ENCODE measurements at places on chromosomes 5 and 9.

DNA sequence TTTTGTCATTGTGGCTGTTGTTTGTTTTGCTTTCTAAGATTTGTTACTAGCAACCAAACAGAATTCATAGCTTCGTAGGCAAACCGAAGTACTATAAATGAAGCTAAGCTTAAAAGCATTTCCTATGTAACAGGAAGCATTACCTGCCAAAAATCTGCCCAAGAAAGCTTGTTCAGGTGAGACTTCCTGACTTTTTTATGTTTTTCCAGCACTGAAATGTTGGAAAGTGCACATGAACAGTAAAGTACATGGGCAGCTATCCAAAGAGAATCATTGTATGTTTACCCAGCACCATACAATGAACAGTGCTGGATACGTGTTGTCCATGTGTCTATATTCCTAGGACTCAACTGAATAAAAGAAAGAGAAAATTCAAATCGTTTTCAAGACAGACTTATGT lies 247.1 kb downstream of the NFIB start:
- DNase-seq: no peak

DNA sequence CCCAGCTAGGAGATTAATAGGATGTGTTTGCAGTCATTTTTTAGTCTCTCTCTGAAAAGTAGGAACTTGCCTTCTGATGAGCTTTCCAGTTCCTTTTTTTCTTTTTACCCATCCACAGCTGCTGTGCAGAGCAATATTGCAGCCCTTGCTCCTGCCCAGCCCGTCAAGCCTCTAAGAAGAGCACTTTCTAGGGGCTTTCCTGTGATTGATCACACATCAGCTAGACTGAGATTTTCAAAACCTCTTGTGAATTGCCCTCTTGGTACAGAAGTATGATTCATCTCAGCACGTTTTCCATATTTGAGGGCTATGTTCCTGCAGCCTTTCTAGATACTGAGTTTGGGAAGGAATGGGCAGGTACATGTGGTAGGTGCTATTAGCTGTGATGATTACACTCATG lies 93.9 kb downstream of the GALNT10 start:
- DNase-seq: no peak

DNA sequence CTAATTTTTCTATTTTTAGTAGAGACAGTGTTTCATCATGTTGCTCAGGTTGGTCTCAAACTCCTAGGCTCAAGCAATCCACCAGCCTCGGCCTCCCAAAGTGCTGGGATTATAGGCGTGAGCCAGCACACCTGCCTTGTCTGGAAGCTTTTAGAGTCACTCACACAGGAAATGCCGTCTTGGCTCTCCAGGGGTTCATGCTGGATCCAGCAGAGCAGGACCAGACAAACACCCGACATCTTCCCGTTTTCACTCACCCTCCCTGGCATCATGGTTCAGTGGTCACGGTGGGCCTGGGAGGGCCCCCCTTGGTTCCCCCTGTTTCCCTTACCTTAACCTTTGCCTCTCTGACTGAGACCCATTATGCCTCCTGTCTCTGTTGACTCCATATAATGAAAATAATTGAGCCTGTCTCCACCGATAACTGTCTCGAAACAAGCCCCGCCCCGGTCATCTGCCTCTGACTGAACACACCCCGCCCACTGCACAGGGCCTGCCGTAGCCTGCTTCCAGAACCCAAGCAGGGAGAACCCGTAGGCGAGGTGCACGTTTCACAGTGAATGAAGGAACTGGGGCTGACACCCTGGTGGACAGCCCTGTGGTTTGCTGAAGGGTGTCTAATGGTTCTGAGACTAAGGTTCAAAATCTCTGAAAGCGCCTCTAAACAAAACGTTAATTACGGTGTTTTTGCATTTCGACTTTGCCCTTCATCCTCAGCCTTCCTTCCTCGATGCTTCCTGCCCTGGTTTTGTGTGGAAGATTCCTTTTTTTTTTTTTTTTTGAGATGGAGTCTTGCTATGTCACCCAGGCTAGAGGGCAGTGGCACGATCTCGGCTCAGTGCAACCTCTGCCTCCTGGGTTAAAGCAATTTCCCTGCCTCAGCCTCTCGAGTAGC lies 39.7 kb upstream of the SPRY4 start:
- no peak for DNase-seq

DNA sequence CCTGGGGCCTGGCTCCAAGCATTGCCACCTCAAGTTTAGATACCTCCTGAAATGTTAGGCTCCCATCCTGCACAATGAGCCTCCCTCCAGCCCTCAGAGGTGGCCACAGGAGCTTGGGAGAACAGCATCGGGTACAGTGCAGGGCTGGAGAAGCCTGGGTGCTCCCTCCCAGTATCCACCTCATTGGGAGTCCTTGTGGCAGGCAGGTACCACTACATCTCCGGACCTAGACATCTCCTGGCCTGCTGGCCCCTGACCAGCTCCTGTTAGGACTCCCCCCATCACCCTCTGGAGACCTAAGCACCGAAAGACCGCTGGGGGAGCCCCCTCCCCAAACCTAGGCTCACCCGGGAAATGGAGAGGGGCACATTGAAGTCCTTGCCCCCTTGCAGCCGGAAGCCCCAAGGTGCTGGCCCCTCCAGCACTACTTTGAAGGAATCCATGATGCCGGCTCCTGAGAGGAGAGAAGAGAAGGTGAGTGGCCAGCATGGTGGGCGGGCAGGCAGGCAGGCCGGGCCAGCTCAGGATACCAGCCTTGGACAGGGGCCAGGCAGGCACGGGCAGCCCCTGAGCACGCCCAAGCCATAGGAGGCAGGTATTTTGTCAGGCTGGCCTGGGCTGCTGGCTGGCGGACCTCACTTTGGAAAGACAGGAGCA lies 1.2 kb downstream of the PDLIM7 start:
- DNase-seq: no peak

DNA sequence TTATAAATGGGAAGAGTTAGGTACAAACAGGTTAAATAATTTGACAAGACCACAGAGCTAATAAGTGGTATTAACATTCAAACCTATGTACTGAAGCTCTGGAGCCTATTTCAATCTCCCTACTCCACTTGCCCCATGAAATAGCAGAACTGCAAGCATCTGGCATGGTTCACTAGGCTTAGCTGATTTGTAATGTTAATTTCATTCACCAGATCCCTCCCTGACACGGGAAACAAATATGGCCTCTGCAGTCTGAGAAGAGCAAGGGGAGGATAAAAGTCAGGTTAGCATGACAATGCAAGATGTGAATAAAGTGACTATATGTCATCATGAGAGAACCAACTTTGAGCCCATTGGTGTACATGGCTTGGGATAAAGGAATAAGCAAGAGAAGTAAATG lies 428.8 kb downstream of the BRINP1 start:
- DNase-seq: no peak

DNA sequence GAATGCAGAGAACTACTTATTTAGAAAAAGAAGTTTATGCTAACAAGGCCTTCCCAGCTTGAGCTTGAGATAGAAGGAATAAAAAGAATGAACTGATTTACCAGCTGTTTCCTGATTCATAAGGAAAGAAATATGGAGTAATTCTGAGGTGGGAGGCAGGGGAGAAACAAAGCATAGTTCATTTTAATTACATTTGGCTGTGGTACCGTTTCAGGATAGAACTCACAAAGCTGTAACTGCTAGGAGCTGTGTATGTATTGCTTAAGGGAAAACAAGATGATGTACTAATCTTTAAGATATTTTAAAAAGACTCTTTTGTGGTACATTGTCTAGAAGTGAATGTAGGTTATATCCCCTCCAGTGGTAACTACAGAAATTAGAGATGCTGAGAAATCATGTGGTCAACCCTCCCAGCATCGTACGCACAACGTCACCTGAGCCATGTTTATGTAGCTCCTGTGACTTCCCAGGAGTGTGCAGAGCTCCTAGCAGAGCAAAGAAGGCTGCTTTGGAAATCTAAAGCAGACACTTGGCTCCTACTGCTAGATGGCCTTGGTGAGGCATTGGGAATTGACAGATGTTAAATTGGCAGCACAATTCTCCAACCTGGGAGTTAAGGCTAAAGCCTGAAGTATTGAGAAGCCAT lies 208.3 kb upstream of the VLDLR start:
- DNase-seq: no peak

DNA sequence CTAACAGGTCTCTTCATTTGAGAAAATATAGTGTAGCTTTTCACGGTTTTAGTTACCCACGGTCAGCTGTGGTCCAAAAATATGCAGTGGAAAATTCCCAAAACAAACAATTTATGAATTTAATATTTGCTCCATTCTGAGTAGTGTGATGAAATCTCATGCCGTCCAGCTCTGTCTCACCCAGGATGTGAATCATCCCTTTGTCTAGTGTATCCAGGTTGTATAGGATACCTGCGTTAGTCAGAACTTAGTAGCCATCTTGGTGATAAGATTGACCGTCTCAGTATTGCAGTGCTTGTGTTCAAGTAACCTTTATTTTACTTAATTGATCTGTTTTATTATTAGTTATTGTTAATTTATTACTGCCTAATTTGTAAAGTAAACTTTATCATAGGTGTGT lies 41.1 kb downstream of the NDUFS4 start:
- no peak for DNase-seq

DNA sequence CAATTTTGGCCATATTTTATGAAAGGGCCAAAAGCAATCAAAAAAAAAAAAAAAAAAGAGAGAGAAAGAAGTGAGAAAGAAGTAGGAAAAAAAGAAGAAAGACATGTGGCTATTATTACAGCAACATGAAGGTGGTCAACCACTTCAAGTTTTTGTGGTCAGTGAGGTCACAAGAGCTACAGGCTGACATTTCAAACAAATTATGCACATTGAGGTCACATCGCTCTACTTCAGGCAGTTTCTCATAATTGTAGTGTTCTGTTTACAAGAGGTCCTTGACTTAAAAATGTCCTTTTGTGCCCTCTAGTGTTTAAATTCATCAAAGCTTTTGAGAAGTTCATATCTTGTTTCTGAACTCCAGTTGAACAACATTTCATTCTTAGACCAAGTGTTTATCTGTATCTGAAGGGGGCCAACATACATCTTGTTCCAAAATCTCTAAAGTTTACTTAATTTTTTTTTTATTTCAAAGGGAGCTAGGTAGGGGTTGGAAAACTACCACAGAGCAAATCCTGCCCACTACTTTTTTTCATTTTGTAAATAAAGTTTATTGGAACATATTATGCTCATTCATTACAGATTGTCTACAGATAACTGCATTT lies 513.1 kb downstream of the PDE4D start:
- peak; percentile 22 for DNase-seq

GRCh38 chr5:16350816-16351215 lies 114.8 kb downstream of the ZNF622 start:
- no peak for DNase-seq

GRCh38 chr9:129803676-129804060 lies 684 bp downstream of the TOR1B start:
- no peak for DNase-seq

- no peak for DNase-seq
Observed at GRCh38 chr5:82884821-82885471, 192.2 kb downstream of the TMEM167A start.

- DNase-seq: no peak
Observed at GRCh38 chr5:21774281-21774680, 1078.9 kb downstream of the CDH12 start.

DNA sequence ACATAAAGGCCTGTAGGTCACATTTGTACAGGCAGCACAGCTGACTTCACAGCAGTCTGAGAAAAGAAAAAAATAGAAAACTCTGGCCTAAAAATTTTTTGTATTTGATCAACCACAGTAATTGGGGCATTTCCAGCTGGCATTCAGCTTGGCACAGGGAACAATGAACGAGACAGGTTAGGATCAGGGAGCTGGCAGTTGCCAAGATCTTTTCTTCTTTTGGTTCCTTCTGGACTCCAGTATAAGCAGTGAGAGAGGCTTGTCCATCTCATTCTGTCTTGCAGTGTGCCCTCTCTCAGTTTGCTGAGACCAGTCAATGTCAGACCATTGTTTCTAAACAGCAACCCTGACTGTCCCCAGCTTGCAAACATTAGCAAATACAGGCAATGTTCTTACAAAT lies 601.1 kb downstream of the TLR4 start:
- DNase-seq: no peak

GRCh38 chr9:72650206-72650605 lies 128.8 kb downstream of the TMC1 start:
- DNase-seq: no peak

GRCh38 chr9:98375138-98375726 lies 119.8 kb upstream of the TBC1D2 start:
- no peak for DNase-seq

GRCh38 chr9:22008717-22009505 lies at the start of gene CDKN2B:
Gene CDKN2B, minus strand, starts transcription at chr9:22009305. Its CDS starts 352 bp downstream, at chr9:22008953.
- DNase-seq: peak; percentile 62

Measured in activated CD4-positive, alpha-beta T cell treated with anti-CD3 and anti-CD28 coated beads, Interleukin-2, amount 10 ng/mL, durations not matched to agents 7 days and 5 days (primary cell).